ENCODE measurements at places on chromosomes 3 and 15.
A peak's percentile ranks its signal among the peaks of the same experiment; 100 is the strongest.

DNA sequence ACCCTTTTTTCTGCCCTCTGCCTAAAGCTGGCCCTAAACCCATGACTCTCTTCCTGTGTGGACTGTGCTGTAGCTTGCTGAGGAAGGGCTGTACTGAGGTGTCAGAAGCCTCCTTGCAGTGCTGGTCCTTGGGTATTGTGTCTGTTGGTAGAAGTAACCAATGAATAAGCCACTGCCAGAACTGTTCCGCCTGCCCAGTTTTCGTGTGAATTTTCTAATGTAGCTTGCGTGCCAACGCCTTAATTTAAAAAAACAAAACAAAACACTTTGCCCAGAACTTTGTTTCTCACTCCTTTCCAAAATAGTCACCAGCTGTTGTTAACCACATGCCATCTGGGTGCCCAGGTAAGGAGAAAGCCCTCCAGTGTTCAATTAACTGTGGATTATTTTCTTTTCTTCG lies 101.9 kb downstream of the KLHL25 start:
- no peak for DNase-seq

GRCh38 chr3:171711461-171712170 lies 98.7 kb downstream of the PLD1 start:
- no peak for DNase-seq

DNA sequence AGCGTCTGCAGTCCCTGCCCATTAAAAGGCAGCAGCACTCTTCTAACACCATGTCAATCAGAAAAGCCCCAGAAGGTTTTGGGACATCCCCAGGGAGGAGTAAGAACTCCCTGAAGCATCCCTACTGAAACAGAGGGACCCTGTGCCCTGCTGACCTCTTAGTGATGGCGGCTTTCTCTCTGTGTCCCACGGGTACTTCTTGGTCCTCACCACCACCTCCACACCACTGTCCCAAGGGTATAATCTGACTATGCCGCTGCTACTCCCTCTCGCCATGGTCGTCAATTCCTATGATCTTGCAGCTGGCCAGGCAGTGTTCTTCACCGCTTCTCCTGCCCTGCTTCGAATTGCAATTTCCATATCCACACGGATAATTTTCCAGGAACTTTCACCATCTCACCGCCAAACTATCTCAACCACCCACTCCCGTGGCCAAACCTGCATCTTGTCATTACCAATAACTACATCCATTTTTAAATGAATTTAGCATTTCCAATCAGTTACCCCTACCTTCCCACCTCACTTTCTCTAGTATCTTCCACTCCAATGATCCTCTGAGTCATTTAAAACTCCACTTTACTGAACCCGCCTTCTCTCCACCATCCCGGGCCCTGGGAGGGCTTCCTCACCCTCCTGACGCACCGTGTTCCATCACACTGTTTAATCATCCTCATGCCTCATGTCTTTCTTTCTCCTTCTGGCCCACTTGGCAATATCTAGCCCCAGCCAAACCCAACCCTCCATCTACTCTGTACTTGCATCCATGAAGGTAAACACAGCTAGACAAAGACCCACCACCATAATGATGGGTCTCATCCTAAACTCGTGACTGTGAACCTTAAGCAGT lies 23.7 kb downstream of the PRR23E start:
- DNase-seq = no peak

DNA sequence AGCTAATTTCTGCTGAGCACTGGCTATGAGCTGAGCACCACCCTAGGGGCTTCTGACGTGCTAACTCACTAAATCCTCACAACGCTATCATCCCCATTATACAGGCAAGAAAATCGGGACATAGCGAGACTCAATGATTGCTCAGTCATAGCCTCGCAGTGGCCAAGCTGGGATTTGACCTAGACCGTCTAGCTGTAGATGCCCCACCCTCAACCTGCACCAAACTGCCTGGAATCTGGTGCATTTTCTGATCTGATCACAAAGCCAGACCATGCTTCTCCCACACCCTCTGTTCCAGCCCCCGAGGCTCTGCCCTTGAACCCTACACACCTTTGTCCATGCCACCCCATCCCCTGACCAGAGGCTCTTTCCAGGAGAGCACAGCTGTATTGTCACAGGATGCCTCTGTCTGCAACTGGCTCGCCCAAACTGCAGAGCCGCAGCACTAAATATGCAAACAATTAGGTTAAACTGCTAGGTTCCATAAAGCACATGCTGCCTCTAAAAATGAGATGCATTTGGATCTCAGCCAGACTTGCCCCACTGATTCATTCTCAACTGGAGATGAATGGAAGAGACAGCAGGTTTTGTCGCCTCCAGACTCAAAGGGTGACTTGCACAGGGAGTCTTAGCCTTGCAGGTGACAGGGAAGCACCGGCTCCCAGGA lies 95.2 kb downstream of the NUP210 start:
- no peak for DNase-seq

- DNase-seq = no peak
Observed at GRCh38 chr3:14304101-14305045, 98.0 kb upstream of the SLC6A6 start.

DNA sequence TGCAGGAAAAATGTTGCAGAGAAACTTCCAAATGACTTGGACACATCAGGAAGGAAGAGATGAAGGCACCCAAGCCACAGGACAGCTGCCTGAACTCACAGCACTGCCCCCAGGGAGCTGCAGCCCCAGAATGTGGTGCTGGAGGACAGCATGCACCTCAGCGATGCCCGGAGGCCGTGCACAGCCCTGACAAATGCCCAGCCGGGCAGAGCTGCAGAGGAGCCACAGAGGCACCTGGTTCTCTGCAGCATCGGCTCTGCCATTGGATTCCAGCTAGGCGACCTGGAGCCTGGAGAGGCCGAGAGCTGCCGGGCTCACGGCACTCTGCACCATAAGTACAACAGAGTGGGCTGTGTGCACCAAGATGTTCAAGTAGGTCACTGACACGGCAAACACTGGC lies 97.5 kb downstream of the OCA2 start:
- no peak for DNase-seq

DNA sequence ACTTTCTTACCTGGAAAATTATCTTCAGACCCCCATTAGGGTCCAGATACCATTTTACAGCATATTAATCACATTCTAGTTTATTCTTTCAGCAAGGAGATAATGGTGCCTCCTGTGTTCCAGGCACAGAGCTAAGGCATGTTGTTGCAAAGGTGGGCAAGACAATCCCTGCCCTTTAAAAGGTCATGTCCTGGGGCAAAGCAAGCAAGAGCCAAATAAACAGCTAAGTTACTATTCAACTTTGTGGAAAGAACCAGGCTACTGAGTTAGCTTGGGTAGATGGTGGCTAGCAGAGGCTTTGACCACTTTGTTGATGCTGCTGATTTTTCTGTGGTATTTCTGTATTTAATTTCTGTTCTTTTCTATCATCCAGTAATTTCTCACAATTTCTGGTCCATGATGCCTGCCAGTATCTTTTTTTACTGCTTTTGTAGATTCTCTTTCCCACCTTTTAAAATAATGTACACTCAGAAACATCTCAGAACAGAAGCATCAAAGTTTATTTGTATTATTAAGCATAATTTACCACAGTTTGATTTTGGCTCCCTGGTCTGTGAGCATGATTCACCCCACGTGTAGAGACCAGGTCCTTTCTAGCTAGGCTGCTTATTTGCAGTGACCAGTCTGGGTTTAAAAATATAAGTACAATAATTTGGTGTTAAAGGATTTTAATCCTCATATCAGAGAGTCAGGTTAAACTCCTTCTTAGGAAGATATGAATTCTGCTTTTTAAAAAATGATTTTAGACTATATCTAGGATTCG lies 71.5 kb downstream of the LRRC28 start:
- no peak for DNase-seq

DNA sequence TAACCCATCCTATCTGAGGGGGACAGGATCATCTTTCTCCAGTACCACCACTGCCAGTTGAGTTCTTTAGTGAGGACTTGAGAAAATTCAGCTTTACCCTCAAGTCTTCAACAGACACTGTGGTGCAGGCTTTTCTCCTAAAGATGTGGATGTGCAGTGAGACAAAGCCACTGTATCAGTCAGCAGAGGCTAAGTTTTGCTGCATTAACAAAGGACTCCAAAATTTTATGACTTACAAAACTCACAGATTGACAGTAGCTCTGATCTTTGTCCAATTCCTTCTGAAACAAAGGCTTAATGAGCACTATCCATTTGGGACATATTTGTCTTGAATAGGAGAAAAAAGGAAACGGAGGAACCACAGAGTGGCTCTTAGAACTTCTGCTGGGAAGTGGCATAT lies 87.9 kb downstream of the MITF start:
- no peak for DNase-seq

DNA sequence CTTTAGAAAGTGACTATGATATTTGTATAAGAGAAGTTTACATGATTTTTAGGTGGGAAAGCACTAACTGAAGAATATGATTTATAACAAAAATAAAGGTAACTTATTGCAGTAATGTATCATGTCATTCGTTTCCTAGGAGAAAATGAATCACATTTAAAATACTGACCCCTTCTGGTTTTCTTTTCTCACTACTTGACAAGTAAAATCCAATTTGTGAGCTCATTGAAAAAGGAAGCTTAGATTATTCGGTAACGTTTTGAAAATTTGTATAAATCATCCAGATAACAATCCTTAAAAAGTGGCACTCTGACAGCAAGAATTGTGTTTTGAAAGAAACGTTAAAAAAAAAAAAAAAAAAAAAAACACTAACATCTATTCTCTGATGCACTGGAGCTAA lies 39.0 kb downstream of the NSUN3 start:
- DNase-seq = no peak

DNA sequence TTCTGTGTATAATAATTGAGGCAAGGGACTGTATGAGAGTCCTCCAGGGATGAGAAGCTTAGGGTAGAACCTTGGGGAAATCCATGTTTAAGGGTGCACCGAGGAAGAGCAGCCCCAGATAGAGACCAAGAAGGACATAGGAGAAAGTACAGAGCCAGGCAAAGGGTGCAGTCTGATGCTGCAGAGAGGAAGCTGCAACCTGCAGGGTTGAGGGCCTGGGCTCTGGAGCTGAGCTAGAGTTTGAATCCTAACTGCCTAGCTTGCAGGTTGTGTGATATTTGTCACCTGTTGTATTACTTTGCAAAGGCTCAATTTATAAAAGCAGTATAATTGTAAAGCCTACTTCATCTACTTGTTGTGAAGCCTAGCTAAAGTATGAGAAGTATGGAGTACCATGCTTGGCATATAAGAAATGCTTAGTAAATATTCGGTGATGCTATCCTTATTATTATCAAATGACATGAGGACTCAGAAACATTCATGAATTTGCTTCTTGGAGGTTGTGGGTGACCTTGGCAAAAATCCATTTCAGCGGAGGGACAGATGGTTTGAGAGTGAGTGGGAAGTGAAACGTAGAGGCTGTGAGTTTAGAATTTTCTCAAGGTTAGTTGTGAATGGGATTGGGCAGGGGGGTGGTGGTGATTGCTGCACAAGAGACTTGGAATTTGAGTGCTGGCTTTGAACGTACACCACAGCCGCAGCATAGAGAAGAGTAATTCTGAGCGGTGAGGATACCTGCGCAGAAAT lies 43.8 kb downstream of the PLCL2 start:
- no peak for DNase-seq

GRCh38 chr3:50164984-50165909 lies 10.1 kb downstream of the SEMA3F start:
- DNase-seq = no peak

DNA sequence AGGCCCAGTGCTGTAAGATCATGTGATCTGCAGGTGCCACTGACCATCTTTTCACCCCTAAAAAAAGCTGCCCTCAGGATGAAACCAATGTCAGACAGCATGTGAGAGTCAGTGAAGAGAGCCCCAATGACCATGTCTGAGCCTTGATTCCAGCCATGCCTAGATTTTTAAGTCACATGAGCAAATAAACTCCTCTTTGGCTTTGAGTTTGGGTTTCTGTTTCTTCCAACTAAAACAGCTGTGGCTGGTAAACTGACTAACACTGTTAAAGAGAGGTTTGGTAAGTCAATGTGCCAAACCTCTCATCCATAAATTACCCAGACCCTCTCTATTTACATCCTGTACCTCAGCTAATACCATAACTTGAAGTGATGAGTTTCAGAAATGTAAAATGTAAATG lies 8.3 kb downstream of the MYO5A start:
- DNase-seq = no peak

DNA sequence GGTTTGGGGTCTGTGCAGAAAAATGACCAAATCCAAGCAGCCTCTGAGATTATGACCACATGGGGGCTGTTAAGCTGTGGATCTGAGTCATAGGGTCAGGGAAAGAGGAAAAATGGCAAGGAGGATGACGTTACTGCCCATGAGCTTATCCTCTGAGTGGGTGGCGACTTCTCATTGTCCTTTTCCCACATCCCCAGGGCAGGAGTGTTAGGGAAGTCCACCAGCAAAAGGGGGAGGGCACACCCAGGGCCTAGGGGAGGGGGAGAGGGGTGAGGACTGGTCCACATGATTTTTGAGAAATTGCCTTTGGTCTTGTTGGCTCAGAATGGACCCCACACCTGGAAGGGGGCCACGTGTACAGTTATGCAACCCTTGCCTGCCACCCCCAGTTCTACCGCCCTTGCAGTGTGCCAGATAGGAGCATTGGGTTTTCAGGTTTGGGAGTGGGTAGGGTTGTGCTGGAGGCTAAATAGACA lies 2.6 kb downstream of the CD276 start:
- peak; percentile 81 for DNase-seq

GRCh38 chr15:85564686-85565085 lies 184.3 kb downstream of the AKAP13 start:
- DNase-seq = no peak

DNA sequence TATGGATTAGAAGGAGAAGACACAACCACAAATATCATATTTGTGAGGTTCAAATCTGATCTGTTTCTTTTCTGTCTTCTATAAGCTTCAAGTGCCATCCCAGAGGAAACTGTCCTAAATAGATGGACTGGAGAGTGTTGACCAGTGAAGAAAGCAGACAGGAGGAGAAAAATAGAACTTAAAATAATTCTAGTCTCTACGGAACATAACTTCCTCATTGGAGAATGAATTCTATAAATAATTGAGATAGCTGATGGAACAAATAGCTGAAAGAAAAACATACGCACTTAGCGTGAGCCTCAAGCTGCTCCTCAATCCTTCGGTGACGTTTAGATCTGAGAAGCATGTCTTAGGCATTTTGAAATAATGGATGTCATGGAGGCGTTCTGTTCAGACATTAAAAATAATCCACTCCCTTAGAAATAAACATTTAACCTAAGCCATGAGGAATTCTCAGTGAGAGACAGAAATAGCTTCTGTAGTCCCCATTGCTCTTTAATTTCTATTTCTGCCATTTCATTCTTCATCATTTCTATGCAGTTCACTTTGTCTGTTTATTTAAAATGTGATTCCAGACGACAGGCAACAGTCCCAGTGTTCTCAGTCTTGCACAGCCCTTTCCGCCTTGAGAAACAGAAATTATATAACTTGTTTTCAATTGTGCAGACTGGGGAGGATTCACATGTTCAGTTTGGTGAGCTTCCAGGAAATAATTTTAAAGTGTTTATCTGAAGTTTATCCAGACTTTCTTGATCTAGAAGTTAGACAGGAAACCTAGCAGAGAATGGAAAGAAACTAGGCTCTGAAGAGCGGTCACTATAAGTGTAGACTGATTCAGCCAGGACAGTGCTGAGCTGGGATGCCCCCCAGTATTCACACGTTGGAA lies 97.3 kb downstream of the NR1D2 start:
- no peak for DNase-seq
